ENCODE measurements at places on chromosomes 4 and X.

DNA sequence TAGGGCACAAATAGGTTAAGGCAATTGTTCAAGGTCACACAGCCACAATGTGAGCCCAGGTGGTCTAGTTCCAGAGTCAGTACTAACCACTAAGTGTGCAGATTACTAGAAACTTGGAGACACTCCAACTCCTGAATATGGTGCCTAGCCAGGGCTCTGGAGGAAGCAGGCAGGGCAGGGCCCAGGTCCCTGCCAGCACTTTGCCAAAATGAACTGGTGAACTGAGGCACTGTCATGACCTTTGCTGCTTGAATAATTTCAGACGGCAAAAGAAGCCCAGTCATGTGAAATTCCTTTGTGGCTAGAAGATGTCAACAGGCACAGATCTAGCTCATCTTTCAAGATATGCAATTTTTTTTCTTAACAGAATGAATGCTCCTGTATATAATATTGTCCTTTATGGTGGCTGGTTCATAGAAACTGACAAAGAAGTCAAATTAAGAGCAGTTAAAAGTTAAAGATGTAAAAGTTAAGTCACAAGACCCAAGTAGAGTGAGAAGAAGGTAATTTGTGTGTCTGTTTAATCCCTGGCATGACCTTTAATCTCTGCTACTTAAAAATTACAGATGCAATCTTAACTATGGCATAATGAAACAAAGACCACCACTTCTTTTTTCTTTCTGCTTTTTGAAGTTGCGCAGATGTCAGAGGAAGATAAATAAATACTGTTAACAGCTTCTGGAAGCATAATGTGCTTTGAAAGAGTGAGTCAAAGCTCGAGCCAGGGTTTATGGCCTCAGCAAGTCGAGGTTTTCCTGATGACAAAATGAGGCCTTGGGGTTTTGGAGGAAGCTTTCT, 54.1 kb downstream of the SHROOM3 start:
- peaks cover 1% of the 10 kb centered on the region for H3K4me1 ChIP-seq
- H3K4me3 ChIP-seq = no peak overlapping the region
- H3K27me3 ChIP-seq = peaks cover 14% of the 10 kb centered on the region
- no peak overlapping the region for H3K27ac ChIP-seq
- no peaks in the 10 kb centered on the region for H3K36me3 ChIP-seq

DNA sequence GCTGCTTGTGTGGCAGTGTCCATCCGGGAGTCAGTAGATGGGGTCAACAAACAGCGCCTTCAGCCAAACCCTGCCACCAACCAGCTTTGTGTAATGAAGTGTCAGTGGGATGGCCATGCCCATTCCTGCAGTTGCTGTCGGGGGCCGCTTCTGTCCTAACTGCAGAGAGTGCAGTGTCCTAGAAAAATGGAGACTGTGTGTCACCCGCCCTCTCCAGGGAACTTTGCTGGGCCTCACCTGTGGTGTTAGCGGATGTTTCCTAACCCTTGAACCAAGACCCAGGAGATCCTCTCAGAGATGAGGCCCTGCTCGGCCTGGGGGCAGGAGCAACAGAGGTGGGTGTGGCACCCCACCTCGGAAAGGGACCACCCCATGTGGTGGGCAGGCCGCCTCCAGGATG, 35.3 kb upstream of the HGFAC start:
- no peaks in the 10 kb centered on the region for H3K4me1 ChIP-seq
- H3K27ac ChIP-seq = no peak overlapping the region
- no peaks in the 10 kb centered on the region for H3K27me3 ChIP-seq
- no peaks in the 10 kb centered on the region for H3K36me3 ChIP-seq

DNA sequence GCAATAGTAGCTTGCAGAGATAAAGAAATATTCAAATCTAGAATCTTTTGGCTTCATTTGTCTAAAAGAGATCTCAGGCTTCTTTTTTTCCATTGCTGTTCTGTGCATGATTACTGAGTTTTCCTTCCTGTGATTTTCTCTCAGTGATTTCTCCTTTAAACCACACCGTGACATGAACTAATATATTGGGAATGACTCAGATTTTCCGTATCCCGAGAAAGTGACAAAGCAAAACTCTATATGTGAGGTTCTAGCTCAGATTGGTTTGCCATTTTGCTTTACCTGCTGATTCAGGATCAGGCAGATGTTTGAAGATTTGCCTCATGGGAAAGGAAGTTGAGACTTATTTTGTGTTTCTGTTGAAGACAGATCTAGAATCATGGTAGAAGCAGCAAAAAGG, 59.4 kb downstream of the MTHFD2L start:
- peaks cover 1% of the 10 kb centered on the region for H3K36me3 ChIP-seq
- peaks cover 7% of the 10 kb centered on the region for H3K4me1 ChIP-seq
- no peak for DNase-seq
- no peaks in the 10 kb centered on the region for H3K27me3 ChIP-seq
- no peak overlapping the region for H3K4me3 ChIP-seq

- H3K4me3 ChIP-seq = no peak overlapping the region
- DNase-seq = no peak
- H3K27ac ChIP-seq = no peak overlapping the region
- peaks cover 3% of the 10 kb centered on the region for H3K27me3 ChIP-seq
- no peaks in the 10 kb centered on the region for H3K36me3 ChIP-seq
Measured at GRCh38 chr4:95754667-95755066, 85.2 kb upstream of the PDHA2 start.

DNA sequence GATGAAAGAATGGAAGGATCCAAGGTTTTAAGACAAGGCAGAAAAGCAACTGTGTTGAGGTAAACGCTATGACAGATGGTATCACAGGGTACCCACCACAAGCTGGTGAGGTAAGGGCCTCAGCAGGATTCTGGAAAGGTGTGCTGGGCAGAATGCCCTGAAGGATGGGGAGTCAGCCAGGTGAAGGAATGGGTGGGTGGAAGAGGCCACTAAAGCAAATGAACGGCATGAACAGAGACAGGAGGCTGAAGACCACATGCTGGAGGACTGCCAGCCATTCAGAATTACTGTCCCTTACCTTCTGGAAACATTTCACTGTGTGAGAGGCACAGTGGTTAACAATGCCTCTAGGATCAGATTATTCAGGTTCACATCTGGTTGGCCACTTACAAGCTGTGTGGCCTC, 23.6 kb downstream of the GPRIN3 start:
- peaks cover 6% of the 10 kb centered on the region for H3K36me3 ChIP-seq
- no peaks in the 10 kb centered on the region for H3K27me3 ChIP-seq
- no peak overlapping the region for H3K4me3 ChIP-seq
- no peak for DNase-seq
- peaks cover 76% of the 10 kb centered on the region for H3K4me1 ChIP-seq

DNA sequence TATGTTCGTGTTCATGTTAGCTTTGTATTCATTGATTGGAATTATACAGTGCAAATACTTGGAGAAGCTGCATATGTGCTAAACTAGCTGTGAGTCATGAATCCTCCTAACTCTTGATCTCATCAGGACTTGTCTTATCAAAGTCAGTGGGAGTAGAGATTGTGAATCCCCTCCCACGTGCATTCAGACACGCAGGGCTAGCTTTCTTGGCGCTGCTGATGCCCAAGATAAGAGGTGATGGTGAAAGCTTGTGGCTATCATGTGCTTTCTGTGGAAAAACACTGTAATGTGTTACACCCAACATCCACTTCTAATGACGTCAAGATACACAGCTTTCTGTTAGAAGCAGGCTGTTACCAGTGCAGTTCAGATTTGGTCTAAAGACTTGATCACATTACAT, 348.7 kb upstream of the HAND2 start:
- no peak overlapping the region for H3K4me3 ChIP-seq
- no peak for DNase-seq
- no peaks in the 10 kb centered on the region for H3K4me1 ChIP-seq
- no peaks in the 10 kb centered on the region for H3K36me3 ChIP-seq

DNA sequence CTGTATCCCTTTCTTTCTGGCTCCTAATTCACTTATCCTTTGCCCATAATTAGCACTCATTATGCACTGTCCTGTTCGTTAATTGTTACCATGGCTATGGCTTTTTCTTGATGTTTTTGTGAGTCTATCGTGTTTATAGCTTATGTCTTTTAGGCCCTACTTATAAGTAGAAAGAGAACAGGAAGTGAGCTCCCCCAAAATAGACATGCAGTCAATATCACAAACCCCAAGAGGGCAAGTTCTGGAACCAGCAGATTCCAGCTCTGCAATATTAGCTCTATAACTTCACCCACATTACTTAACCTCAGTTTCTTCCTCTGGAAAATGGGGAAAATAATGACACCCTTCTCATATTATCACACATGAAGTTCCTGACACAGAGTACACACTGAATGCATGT, 7.4 kb upstream of the HS3ST1 start:
- H3K4me1 ChIP-seq = peaks cover 7% of the 10 kb centered on the region
- H3K27me3 ChIP-seq = peaks cover 14% of the 10 kb centered on the region
- H3K4me3 ChIP-seq = no peak overlapping the region
- H3K27ac ChIP-seq = no peak overlapping the region
- no peaks in the 10 kb centered on the region for H3K36me3 ChIP-seq
- no peak for DNase-seq

- H3K36me3 ChIP-seq = no peaks in the 10 kb centered on the region
- no peaks in the 10 kb centered on the region for H3K27me3 ChIP-seq
- no peak overlapping the region for H3K27ac ChIP-seq
- DNase-seq = no peak
Measured at GRCh38 chrX:91079342-91080114, 355.1 kb upstream of the PABPC5 start.

GRCh38 chrX:13565511-13565910, 3.9 kb upstream of the EGFL6 start:
- peaks cover 78% of the 10 kb centered on the region for H3K27me3 ChIP-seq
- no peak overlapping the region for H3K27ac ChIP-seq
- H3K4me1 ChIP-seq = peaks cover 9% of the 10 kb centered on the region
- no peak overlapping the region for H3K4me3 ChIP-seq

DNA sequence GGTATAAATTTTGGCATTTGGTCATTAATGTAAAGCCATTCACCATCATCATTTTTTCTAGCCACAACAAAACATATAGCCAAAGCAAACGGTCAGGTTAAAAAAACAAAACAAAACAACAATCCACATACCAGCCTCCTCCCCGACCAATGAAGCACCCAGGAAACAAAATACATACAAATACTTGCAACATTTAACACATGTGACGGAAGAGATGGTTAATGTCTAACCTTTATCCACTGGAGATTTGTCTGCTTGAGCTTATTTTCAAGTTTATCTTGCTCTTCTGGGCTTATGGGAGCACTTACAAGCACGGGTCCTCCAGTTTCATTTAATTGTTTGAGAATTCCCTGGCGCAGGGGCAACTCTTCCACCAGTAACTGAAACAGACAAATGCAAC, 857.5 kb upstream of the FTHL17 start:
- peaks cover 4% of the 10 kb centered on the region for H3K27me3 ChIP-seq
- DNase-seq = no peak
- H3K4me1 ChIP-seq = no peaks in the 10 kb centered on the region

DNA sequence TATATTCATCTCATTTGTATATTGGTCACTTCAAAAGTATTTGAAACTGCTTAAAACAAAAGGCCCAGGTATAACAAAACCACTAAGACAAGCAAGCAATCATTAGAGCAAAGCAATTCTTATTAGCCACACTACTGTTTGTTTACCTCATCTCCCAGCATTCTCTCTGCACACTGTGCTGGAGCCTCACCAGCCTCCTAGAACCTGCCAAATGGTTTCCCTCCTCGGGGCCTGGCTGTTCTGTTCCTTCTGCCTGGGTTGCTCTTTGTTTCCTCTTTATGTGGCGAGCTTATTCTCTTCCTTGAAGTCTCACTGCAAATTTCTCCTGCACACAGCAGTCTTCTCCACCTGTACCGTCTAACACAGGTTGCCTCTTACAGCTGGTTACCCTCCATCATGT, 67.5 kb upstream of the MND1 start:
- no peaks in the 10 kb centered on the region for H3K36me3 ChIP-seq
- H3K27me3 ChIP-seq = no peaks in the 10 kb centered on the region
- H3K27ac ChIP-seq = no peak overlapping the region
- no peak for DNase-seq
- no peak overlapping the region for H3K4me3 ChIP-seq
- peaks cover 3% of the 10 kb centered on the region for H3K4me1 ChIP-seq

- peaks cover 12% of the 10 kb centered on the region for H3K4me1 ChIP-seq
- H3K27me3 ChIP-seq = no peaks in the 10 kb centered on the region
- no peak overlapping the region for H3K27ac ChIP-seq
- DNase-seq = no peak
Measured at GRCh38 chrX:1600406-1601050, 9.1 kb downstream of the AKAP17A start.

DNA sequence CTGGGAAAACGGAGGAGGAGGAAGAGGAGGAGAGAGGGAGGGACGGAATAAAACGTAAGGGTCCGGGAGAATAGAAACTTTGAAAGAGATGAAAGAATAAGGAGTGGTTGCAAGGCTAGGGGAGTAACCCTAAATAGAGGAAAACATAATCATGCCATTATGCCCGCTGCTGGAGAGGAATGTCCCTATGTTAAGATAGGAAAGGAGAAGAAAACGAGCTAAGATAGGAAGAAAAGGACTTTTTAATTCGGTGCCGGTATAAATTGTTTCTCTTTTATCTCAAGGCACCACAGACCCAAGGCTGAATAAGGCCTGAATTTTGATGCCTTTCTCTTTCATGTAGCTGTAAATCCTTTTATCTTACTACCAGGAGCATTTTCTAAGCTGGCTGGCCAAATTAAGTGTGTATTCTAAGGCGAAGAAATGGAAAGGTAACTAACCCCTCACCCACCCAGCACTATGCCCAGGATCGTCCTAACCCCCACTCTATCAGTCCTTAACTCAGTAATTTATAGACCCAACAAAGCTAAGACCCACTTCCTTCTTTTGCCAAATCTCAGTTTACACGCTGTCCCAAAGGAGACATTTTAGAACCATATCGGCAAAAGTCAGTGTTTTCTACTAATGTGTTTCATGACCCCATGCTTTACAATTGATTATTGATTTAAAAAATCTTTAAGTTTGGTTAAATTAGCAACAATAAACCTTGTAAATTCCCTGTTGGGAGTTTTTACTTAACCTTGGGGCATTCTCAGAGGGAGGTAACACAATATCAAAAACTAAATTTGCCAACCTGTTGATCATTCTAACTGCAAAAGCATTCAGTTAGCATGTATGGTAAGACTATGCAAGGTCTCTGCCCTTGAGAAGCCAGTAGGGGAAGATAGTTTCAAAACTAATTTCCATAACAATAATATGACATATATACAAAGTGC, 1.1 kb upstream of the CUL4B start:
- H3K27ac ChIP-seq = peak overlapping the region; percentile 98
- H3K27me3 ChIP-seq = peaks cover 10% of the 10 kb centered on the region
- peaks cover 20% of the 10 kb centered on the region for H3K36me3 ChIP-seq
- DNase-seq = no peak
- H3K4me1 ChIP-seq = peaks cover 25% of the 10 kb centered on the region
- peak overlapping the region; percentile 91 for H3K4me3 ChIP-seq
